ENCODE measurements at places on chromosomes 11 and 22.
A peak's percentile ranks its signal among the peaks of the same experiment; 100 is the strongest.

GRCh38 chr11:44282620-44283019, 27.3 kb downstream of the ALX4 start:
- no peak for DNase-seq

DNA sequence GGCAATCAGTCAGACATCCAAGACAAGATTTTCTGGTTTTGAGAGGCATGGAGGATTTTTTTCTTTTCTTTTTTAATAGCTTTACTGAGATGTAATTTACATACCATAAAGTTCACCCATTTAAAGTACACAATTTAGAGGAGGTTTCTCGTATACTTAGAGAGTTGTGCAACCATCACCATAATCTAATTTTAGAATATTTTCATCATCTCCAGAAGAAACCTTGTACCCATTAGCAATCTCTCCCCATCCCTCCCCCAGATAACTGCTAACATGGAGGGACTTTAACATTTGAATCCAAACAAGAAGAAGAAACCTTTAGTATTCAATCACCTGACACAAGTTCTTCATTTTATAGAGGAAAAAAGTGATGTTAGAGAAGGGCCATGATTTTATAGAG, 83.6 kb downstream of the CLPB start:
- DNase-seq = peak; percentile 42

- DNase-seq = no peak
These were observed 62.6 kb downstream of the KIAA1671 start for GRCh38 chr22:25014896-25015755.

DNA sequence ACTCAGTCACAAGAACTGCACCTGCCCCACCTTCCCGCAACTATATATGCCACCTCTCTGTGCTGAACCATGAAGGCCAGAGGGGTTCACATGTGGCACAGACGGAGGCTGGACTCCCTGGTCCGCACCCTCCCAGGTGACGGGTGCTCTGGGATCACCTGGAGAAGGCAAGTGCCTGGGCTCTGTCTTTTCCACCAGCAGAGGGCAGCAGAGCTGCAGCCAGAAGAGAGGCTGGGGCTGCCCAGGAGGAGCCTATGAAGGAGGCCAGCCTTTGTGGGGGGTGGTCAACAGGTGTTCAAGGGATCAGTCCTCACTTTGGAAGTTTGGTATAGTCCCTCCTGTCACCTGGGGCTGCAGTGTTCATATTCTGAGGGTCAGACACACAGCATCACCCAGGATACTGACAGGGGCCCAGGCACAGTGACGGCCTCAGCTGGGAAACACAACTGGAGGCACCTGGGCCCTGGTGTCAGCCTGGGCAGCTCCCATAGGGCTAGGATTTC, 39.2 kb upstream of the IGLL5 start:
- DNase-seq = peak; percentile 35

DNA sequence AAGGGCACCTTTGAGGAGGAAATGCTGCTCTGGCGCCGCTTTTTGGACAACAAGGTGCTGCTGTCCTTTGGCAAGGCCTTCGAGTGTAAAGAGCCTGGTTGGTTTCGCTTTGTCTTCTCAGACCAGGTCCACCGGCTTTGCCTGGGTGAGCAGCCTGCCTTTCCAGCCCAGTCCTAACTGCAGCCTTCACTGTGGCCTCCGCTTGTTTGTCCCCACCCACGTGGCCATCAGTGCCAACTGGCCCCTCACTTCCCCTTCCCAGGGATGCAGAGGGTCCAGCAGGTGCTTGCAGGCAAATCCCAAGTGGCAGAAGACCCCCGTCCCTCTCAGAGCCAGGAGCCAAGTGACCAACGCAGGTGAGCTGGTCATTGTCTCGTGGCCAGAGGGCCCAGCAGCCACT, 12.0 kb upstream of the EXT2 start:
- no peak for DNase-seq

Measured in fibroblast of skin of right quadriceps (primary cell).